ENCODE measurements at places on chromosomes 5 and 9.

DNA sequence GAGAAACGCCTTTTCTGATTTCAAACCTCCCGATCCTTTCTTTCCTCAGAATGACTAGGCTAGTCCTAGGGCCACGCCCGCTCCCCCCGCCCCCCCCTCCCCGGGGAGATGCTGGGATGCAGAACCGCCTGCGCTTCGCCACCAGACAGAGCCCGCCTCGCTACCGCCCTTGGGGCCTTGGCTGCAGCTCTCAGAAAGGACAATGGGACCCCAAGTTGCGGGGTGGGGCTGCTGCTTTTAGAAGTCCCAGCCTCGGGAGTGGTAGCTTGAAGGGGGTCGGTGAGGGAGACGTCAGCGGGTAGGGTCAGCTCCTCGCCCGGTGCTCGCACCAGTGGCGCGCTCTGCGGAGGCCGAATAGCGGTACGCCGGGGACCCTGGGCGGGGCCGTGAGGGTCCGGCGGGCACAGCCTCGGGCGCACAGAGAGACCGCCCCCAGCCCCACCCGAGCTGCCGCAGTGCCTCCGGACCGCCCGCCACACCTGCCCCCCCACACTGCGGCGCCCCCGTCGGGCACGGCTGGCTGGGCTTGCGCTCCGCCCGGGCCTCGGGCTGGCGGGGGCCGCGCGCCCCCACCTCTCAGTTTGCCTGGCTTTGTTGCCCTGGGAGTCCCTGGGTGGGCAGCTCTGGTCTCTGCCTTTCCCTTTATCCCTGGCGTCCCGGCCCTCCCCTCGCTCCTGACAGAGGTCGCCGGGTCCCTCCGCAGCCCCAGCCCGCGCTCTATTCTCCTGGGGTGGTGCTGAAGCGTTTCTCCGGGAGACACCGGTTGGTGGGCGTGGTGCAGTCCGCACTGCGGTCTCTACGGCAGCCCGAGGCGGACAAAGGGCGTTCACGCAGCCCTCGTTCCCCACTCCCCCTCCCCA lies 1.2 kb downstream of the MAP1B start:
- peak; percentile 1 for DNase-seq

- DNase-seq = no peak
These were observed 201.3 kb upstream of the IL12B start for GRCh38 chr5:159531554-159532105.

DNA sequence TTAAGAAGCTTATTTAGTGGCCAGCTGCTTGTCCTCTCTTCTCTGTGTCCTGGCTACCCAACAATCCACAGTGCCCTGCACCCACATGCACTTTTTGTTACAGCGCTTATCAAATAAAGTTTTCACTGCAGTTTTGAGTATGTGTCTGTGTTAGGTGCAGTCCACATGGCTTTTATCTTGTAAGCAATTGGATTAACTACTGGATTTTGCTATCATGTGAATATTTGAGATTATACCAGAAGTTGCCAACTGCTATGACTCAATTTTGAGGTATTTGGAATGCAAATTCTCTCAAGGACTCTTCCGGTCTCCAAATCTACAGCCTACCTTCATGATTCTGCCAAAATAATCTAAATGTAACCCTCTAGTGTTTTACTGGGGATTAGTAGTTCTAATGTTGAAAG lies 690.2 kb downstream of the NR2F1-AS1 start:
- no peak for DNase-seq

DNA sequence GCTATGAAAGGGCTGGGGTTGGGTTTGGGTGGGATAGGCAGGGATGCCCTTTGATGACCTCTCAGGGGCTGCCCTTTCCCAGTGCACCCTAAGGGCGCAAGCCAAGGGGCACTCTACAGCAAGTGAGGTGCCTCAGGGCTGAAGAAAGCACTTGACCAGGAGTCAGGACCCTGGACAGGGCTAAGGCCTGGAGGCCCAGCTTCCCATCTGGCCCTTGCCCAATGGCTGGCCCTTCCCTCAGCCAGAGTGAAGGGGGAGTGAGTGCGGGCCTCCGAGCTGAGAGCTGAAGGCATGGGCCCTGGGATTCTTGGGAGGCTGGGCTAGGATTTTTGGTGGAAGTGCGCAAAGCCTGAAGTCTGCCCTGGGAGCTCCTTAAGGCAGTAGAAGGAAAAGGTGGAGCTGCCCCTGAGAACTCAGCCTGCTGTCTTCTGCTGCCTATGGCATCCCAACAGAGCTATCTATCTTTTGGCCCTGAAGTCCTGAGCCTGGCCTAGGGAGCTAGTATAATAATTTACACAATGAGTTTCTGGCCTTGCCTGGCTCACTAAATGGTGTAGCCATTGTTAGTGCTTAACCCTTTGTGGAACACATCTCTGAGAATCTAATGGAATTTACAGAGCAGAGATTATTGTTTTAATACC lies 16.4 kb downstream of the JADE2 start:
- no peak for DNase-seq

GRCh38 chr9:83596899-83597504 lies 25.9 kb upstream of the IDNK start:
- DNase-seq = peak; percentile 38

Measured in HL-60 (cell line).